CD4-positive, alpha-beta T cell treated with Interleukin-17A for 1 hour (primary cell): ENCODE measurements at places on chromosomes 2 and 18.

GRCh38 chr2:29295845-29296244, 180.6 kb downstream of the CLIP4 start:
- DNase-seq, result no peak

- no peak for DNase-seq
These were observed 202.1 kb downstream of the RNF144A start for GRCh38 chr2:7119132-7119835.

DNA sequence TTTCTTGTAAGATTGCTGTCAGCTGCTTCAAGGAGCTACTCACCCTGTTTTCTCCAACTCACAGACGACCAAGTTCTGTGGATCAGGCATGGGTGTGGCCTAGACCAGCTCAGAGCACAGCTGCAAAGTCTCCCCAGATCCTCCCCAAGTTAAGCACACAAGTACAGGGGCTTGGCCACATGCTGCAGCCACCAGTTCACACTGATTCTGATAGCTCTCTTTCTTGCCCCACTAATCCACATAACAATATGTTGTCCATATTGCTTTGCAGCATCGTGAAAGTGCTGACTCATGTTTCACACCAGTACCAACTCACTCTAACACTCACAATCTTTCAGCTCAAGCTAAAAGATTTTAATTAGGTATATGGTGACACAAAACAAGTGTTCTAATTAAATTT, 437.0 kb downstream of the PARD3B start:
- no peak for DNase-seq

DNA sequence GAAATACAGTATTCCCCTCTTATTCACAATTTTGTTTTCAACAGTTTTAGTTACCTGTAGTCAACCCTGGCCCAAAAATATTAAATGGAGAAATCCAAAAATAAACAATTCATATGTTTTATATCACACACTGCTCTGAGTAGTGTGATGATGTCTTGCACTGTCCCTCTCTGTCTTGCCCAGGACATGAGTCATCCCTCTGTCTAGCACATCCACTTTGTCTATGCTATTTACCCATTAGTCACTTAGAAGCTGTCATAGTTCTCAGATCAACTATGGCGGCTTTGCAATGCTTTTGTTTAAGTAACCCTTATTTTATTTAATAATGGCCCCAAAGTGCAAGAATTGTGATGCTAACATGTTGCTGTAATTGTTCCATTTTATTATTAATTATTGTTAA, 380.6 kb upstream of the REG3G start:
- DNase-seq, result no peak

DNA sequence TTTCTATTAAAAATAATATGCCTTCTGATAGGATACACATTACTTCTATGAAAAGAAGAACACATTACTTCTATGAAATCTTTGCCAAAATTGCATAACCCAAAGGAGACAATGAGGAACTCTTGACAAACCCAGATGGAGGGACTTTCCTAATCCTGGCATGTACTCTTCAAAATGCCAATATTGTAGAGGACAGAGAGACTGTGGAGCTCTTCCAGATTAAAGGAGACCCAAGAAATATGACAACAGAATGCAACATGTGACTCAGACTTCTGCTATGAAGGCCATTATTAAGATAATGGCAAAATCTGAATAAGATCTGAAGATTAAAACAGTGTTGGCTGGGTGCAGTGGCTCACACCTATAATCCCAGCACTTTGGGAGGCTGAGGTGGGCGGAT, 22.2 kb downstream of the SOWAHC start:
- no peak for DNase-seq

DNA sequence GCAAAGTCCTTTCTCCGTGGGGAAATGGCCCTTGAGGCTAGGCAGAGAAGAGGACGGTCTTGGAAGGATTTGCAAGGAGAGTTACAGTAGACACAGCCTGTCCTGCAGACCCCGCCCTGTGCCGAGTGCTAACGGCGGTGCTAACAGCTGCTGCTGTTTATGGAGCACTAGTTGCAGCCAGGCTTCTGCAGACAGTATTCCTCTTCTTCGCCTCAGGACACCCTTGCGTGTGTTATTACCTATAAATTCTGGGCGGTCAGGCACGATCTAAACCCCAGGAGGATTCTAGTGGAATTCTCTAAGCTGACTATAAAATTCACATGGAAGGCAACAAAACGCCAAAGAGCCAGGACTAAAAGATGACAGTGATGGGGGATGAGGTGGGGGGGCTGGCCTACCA, 139.8 kb downstream of the GLI2 start:
- DNase-seq, result no peak

GRCh38 chr18:44557616-44558151, 123.0 kb upstream of the SETBP1 start:
- no peak for DNase-seq

- no peak for DNase-seq
These were observed 52.4 kb downstream of the REEP1 start for GRCh38 chr2:86284987-86285386.

GRCh38 chr2:236986524-236987330, 99.0 kb upstream of the COPS8 start:
- no peak for DNase-seq

DNA sequence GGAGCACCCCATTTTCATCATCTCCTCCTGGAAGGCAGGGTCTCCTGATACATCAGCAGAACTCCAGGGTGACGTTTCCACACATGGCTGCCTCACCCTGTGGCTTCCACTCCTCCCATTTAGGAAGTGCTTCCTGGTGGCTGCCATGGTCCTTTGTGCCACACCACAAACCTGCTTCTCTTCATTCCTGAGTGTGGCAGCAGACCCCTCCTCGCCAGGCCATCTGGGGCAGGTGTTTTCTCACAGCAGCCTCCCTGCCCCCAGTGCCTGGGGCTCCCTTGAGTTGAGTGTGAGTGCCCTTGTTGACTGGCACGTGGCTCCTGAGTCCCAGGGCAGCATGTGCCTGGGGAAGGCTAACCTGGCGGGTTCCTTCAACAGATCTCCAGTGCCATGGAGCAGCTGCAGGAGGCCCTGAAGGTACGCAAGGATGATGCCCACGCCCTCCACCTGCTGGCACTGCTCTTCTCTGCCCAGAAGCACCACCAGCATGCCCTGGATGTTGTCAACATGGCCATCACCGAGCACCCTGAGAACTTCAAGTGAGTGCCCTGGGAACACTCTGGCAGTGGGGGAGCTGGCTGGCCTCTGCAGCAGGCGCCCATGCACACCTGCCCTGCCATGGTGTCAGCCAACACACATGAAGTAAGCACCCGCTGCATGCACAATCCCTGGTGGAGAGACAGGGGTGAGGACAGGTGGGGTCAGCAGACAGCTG, 113.4 kb upstream of the MCFD2 start:
- DNase-seq, result no peak

- DNase-seq, result no peak
These were observed 209.9 kb upstream of the TRIB2 start for GRCh38 chr2:12506846-12507245.
